Mesenteric fat pad (tissue), 1 donor: ENCODE measurements at places on chromosomes 3 and 15. TPM values are rescaled to one million over a fixed set of nuclear protein-coding genes. Genes with fewer than 3 reads are reported as not detected.

- DNase-seq, result no peak
These were observed 727 bp upstream of the TM2D3 start for GRCh38 chr15:101652786-101653430.

DNA sequence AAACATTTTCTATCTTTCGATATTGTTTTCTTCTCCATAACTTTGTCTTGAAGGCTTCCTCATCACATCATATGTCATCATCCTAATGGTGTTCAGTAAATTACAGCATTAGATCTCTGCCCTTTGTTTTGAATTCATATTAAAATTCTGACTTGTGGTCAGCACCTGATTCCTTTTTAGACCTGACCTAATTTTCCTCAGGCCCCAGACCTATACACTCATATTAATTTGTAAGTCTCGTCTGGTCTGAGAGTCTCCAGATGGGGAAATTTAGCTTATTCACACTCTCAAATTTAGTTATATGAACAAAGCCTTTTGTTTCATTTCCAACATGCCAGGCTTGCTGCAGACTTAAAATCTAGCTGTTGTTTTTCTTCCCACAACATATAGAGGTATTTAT, 248.4 kb downstream of the KCNH8 start:
- no peak for DNase-seq

GJD2 gene
- not detected for total RNA-seq

CNTN4 gene
- total RNA-seq, result 3.8 TPM

PDCD6IP gene
- total RNA-seq, result 256 TPM

NLGN1 gene
- total RNA-seq, result 6.5 TPM

- DNase-seq, result no peak
These were observed 78.0 kb downstream of the GMPS start for GRCh38 chr3:155948476-155948875.
